ENCODE measurements at places on chromosomes 1 and 21.
A peak's percentile ranks its signal among the peaks of the same experiment; 100 is the strongest.

DNA sequence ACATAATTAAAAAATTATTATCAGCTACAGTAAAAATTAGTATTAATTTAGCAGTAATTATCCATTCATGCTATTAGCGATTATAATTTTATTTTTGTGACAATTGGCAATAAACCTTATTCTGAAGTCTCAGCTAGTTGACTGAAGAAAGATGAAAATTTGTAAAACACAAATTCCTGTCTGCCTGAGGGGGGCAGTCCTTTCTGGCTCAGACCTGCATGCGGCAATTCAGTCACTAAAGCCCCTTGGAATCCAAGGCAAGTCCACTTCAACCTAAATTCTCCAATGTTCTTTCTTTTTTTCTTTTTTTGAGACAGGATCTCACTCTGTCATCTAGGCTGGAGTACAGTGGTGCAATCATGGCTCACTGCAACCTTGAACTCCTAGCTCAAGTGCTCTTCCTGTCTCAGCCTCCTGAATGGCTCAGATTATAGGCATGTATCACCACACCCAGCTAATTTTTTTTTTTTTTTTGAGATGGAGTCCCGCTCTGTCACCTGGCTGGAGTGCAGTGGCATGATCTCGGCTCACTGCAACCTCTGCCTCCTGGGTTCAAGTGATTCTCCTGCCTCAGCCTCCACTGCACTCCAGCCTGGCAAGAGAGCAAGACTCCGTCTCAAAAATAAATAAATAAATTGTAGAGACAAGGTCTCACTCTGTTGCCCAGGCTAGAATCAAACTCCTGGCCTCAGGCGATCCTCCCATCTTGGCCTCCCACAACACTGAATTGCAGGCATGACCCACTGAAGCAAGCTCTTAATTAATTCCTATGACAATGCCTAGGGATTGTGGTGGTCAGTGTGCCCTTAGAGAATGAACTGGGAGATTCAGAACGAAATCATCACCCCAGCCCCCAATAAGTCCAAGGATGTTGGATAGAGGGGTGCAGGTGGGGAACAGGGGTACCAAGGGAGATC, 24.2 kb upstream of the ITPKB start:
- no peak for DNase-seq

- DNase-seq = no peak
These were observed 3.6 kb downstream of the CENPS start for GRCh38 chr1:10433790-10434189.

DNA sequence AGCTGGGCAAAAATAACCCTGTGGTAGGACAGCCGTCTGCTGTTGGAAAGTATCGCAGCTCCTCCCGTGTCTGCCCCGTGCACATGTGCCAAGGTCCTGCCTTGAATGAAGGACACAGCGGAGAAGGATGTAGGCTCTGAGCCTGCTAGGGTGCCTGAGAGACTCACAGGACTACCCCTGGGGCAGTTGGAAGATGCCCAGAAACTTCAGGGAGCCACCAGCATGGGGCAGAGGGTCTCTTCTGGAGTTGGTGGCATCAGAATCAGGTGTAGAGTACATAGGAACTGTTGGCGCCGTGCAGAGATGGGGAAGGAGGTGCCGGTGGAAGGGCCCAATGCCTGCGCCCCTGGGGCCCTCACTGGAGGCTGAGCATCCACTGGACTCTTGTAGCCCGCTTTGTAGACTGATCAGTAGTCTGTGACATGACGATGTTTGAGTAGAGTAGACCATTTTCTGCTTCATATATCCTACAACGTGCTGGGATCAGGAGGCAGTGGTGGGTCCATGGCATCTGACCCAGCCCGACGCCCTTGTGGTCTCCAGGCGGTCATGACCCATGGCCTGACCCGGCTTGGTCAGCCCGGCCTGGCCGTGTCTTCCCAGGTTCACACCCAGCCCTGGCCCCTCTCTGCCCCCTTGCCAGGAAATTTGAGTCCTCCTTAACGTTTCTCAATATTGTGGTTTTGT, 5.3 kb upstream of the C1orf174 start:
- no peak for DNase-seq

- no peak for DNase-seq
These were observed 1.3 kb downstream of the TBX15 start for GRCh38 chr1:118986555-118987467.

GRCh38 chr1:152112101-152112884, 3.0 kb downstream of the TCHH start:
- DNase-seq = no peak

GRCh38 chr1:85818371-85818770, 110.1 kb upstream of the ZNHIT6 start:
- no peak for DNase-seq

- DNase-seq = no peak
These were observed 14.3 kb downstream of the NADK start for GRCh38 chr1:1763657-1764621.

GRCh38 chr1:24384251-24385090, 29.1 kb downstream of the STPG1 start:
- no peak for DNase-seq

DNA sequence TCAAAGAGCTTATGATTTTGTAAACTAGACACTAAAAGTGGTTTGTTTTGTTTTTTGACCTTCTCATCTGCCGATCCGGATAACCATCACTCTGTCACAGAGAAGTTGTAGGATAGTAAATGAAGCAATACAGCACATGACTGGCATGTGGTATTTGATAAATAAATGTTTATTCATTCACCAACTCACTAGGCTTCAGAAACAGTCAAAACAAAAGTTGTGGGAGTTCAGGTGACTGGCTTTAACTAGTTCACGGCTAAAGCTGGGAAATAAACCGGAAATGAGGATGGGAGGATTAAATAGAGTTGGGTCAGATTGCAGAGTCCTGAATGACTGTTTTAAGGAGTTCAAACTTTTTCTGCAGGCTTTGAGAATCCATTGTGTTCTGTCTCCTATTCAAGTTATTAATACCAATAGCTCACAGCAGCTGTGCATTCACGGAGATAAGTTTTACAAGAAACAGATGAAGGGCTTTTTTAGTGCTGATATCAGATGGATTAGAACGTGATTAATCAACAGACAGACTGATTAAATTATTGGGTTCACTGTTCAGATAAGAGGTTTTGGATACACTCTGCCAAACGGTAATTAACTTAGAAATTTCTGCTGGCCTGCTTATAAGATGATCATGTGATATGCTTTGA, 463.3 kb downstream of the DPYD start:
- DNase-seq = no peak

- DNase-seq = no peak
These were observed 246.4 kb upstream of the ADAMTS5 start for GRCh38 chr21:27213303-27213702.

DNA sequence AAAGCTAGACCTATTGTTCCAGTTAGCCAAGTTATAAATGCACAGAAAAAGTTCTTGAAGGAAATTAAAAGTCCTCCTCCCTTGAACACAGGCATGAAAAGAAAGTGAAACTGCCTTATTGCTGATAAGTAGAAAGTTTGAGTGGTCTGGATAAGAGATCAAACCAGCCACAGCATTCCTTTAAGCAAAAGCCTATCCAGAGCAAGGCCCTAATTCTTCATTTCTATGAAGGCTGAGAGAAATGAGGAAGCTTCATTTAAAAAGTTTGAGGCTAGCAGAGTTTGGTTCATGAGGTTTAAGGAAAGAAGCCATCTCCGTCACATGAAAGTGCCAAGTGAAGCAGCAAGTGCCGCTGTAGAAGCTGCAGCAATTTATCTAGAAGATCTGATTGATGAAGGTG, 2.7 kb upstream of the SSX2IP start:
- no peak for DNase-seq

DNA sequence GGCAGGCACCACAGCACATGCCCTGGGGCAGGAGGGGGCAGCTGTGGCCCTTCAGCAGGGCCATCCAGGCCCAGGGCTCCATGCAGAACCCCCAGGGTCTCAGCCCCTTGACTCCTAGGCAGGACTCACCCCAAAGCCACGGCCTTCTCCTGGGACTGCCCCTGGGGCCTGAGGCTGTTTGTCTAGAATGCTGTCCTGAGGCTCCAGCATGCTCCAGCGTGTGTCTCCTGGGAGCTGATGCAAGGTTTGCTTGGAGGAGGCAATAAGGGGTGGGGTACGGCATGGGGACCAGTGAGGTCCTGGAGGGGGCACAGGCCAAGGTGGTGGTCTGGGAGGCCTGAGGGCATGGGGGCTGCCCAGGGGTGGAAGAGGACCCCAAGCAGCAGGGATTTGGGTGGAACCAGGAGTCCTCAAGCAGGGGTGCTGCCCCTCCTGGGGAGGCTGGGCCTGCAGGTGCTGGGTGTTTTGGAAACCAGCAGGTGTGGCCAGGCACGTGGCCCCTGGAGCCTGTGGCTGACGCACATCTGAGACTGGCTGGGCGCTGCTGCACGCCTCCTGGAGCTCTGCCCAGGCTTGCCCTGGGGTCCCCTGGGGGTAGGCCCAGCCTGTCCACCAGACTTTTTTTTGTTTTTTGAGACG, 7.8 kb upstream of the CALML6 start:
- no peak for DNase-seq

- peak; percentile 38 for DNase-seq
These were observed 5.6 kb downstream of the PDZK1IP1 start for GRCh38 chr1:47184090-47184821.

DNA sequence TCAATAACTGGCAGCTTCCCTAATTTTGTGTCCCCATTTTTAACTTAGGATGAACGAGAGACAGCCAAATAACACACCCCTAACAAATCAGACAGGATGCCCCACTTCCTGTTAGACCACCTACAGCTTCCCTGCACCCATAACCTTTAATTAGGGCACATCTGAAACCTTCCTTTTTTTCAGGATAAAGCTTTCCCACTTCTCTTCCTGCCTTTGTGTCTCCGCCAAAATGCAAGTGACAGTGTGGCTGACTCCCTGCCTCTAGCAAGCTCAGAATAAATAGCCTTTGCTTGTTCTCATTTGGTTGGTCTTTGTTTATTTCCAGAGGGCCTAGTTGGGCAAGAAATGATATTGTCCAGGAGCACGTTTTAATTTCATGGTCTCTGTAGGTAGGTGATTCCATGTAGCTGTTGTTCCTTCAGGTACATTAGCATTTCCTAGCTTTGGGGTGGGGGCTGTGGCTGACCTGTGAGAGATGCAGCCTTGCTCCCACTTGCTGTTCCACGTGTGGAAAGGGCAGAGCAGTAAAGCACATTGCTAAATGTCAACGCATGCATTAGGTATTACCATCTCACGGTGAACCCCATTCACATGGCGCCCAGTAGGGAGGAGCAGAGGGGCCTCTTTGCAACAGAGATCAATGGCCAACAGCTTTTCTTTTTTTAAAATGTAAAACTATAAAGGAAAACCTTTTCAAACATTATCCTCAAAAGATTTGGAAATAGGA, 154.9 kb downstream of the ST6GALNAC3 start:
- no peak for DNase-seq

- no peak for DNase-seq
These were observed 115.2 kb downstream of the LAMC2 start for GRCh38 chr1:183301239-183301638.

- DNase-seq = no peak
These were observed 53.0 kb upstream of the PRELP start for GRCh38 chr1:203422656-203423055.

- DNase-seq = no peak
These were observed 419.3 kb downstream of the KCTD3 start for GRCh38 chr1:215986401-215986800.

DNA sequence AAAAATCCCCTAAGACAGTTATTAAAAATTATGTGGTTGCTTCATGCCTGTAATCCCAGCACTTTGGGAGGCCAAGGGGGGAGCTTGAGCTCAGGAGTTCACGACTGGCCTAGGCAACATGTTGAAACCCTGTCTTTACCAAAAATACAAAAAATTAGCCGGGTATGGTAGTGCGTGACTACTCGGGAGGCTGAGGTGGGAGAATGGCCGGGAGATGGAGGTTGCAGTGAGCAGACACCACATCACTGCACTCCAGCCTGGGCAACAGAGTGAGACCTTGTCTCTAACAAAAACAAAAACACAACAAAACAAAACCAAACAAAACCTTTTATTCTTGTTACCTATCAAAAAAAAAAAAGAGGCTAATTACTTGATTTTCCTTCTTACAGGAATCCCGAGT, 2.1 kb downstream of the ELK4 start:
- no peak for DNase-seq

DNA sequence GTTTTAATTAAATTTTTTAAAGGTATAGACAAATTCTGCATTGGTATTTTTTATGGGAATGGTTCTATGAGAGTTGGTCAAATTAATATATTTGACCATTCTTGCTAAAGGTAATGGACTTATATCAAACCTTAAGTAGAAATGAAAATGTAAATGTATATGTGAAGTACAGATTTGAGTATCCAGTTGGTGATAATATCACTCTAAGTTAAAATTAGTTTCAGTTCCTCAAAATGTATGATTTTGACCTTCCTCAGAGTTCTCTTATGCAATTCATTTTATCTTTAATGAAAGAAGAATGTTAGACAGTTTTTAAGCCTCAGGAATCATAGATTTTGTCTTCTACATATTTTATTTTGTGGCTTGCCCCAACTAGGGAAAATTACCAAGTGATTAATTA, 1291.5 kb upstream of the B3GALT2 start:
- no peak for DNase-seq

DNA sequence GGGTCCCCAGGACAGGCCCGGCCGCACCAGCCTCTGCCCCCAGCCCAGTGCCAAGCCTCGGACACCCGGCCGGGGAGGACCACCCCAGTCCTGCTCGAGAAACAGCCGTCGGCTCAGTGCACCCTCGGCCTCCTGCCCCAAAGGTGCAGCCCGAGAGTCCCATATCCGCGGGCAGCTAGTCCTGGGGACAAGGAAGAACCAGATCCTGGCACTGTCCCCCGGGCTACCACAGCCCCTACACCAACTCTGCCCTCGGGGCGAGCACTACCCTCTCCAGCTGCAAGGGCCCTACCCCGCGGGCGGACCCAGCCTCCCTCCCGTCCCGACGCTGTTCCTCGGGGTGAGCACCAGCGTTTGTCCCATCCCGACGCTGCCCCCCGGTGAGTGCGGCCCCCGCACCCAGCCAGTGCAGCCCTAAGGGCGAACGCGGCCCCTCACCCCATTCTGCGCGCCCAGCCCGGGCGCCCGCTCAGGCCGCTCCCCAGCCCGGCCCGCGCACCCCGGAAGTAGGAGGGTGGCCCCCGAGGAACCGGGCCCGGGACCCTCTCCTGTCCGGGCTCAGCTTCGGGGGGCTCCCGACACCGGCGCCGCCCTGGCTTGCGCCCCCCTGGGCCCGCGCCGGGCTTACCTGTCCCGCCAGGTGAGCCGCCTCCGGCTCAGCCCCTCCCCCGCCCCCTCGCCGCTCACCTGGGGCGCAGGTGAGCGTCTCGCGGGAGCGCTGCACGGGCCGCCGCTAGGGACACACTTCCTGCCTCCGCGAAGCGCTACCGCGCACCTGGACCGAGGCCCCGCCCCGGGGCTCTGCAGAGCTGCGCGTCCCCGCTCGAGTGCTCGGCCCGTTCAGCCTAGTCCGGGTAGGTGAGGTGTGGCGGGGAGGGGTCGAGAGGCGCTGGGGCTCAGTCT, at the start of gene KDF1:
TSS of gene KDF1 (minus strand) at position 747 of the 903 bp plus-strand sequence. CDS start 8,088 bp downstream, outside the sequence.
- no peak for DNase-seq

- no peak for DNase-seq
These were observed 50.2 kb upstream of the ACTRT2 start for GRCh38 chr1:2971101-2971501.

- DNase-seq = no peak
These were observed 194.6 kb upstream of the LMO4 start for GRCh38 chr1:87134061-87134460.

- no peak for DNase-seq
These were observed 107.0 kb upstream of the CD55 start for GRCh38 chr1:207214453-207214852.
